ENCODE measurements at places on chromosomes 5 and 9. TPM values are rescaled to one million over a fixed set of nuclear protein-coding genes. Genes with fewer than 3 reads are reported as not detected.

DNA sequence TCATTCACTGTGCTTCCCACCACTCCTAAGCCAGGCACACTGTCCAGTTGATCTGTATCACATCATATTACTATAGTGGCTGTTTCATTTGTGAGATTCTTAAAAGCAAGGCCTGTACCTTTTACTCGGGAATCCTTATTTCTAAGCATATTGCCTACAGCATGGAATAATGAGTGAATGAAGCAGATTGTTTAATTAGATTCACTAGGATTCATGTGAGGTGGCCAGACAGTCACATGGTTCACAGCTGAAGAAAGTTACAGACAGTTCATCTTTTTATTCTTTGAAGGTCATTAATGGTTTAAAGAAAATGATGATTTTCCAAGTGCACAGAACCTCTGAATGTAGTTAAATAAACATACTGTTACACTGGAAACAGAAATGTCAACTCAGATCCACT, 24.3 kb upstream of the SEMA6A start:
- H3K4me1 ChIP-seq: peaks cover 9% of the 10 kb centered on the region
- H3K4me3 ChIP-seq: no peak overlapping the region
- H3K27me3 ChIP-seq: no peaks in the 10 kb centered on the region
- no peak overlapping the region for H3K27ac ChIP-seq
- DNase-seq: no peak

GRCh38 chr5:84791138-84791537, 406.5 kb upstream of the EDIL3 start:
- H3K27ac ChIP-seq: no peak overlapping the region
- peaks cover 6% of the 10 kb centered on the region for H3K4me1 ChIP-seq
- no peak overlapping the region for H3K4me3 ChIP-seq

Gene KLF9
- total RNA-seq: 98.5 TPM

- H3K4me1 ChIP-seq: no peaks in the 10 kb centered on the region
- DNase-seq: no peak
- H3K27me3 ChIP-seq: no peaks in the 10 kb centered on the region
- H3K36me3 ChIP-seq: no peaks in the 10 kb centered on the region
- H3K4me3 ChIP-seq: no peak overlapping the region
- H3K27ac ChIP-seq: no peak overlapping the region
These were observed 501.5 kb downstream of the DMAC1 start for GRCh38 chr9:7298123-7298522.

- no peaks in the 10 kb centered on the region for H3K27me3 ChIP-seq
- H3K4me3 ChIP-seq: no peak overlapping the region
- no peaks in the 10 kb centered on the region for H3K36me3 ChIP-seq
- H3K4me1 ChIP-seq: peaks cover 8% of the 10 kb centered on the region
- no peak overlapping the region for H3K27ac ChIP-seq
These were observed 76.5 kb upstream of the IRX4 start for GRCh38 chr5:1959231-1959630.
